SW480 (cell line): ENCODE measurements at places on chromosomes 3 and 15.

DNA sequence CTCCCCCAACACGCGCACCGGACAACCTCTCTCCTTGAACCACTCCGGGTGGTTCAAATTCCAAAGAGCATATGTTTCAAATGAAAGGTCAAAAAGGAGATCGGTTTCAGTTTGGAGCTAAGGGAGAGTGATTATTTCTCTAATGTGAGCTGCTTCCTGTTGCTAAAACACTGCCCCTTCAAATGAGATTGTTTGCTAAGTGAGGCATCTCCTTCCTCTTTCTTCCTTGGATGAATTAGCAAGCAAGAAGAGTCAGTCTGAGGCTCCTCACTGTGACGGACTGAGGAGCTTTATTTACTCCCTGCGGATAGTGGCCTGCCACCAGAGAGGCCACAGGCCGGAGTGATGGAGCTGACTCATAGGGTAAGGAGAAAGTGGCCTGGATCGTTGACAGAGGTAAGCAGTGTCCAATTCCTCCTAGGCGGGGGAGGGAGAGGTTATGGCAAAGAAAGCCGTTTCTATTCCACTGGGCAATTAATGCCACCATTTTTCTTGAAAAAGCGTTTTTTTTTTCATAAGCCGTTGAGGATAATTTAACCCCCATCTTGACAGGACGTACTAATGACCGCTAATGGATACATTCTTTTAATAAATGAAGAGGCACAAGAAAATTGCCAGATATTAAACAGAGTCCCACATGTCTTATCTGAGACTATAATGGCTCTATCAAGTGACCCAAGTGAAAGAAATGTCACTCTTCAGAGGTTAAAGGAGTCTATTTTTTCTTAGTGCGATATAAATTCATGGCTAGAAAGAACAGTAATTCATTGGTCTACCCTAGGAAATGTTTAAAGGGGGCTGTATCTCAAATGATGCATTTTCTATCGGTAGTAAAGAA lies 167.0 kb upstream of the ANKRD28 start:
- no peak for DNase-seq

- DNase-seq: peak; percentile 33
Measured at GRCh38 chr3:115836944-115837343, 213.6 kb downstream of the GAP43 start.

- DNase-seq: no peak
Measured at GRCh38 chr3:179278932-179279693, 28.2 kb upstream of the KCNMB3 start.

DNA sequence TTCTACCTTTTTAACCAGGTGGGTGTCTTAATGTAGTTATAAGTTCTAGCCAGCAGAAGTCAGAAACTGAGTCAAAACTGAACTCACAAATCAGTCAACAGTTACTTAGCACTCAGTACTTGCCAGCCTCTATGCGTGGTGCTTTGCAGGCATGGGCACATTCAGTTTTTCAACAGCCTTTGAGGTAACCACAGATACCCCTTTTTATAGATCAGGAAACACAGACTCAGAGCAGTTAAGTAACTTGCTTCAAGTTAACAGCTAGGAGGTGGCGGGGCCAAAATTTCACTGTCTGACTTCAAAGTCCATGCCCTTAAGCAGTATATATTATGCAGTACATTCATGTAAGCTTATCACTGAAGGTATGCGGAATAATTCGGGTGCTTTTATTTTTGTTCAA lies 139.4 kb downstream of the FHIT start:
- DNase-seq: no peak

DNA sequence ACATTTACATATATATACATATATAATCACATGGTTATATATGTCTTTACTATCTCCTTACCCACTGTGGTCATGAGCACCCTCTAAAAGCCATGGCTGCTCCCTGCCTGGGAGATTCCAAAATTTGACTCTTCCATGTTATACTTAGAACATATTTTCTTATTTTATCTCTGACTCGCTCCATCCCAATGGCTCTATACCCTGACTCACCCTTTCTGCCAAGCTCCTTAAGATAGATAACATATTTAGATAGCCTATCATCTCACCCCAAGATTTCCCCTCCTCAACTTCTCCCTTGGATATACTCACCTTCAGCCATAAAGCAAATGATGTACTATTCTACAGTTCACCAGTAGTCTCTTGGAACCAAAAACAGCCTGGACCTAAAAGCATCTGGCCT lies 65.1 kb downstream of the CD200R1L start:
- DNase-seq: no peak

- no peak for DNase-seq
Measured at GRCh38 chr3:79817224-79817623, 49.4 kb upstream of the ROBO1 start.

- DNase-seq: no peak
Measured at GRCh38 chr15:67074886-67075229, 9.5 kb downstream of the SMAD3 start.

- no peak for DNase-seq
Measured at GRCh38 chr3:158789592-158789991, 12.3 kb upstream of the MFSD1 start.

DNA sequence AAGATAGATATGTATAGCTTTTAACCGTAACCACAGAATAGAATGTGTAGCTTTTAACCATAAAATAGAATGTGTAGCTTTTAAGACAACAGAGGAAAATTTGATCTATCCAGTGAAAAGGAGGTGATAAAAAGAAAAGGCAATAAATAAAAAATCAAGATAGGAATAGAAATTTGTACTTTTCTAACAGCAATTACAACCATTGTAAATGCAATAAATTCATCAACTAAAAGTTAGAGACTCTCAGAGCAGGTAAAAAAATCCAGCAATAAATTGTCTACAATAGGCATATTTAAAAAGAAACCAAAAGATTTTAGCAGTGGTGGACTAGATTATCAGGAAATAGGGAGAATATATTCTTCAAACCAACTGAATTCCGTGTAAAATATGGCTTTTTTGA lies 63.8 kb upstream of the ABHD2 start:
- no peak for DNase-seq

DNA sequence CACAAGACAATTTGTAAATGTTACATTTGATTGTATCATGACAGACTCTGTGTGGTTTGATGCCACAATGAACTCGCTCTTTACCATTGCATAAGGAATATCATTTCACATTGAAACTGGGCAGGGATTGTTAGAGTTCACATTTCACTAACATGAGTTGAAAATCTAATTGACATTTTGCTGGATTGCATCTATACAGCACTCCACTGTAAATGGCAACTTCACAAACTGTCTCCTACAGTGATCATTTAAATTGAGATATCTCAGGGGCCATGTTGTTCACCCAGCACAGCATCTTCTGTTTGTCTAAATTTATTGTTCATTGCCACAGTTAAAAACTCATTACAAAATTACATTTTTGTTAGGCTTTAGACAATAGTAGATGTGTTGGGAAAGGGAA lies 499.4 kb downstream of the GBE1 start:
- no peak for DNase-seq

GRCh38 chr3:51340013-51340829 lies 44.9 kb upstream of the MANF start:
- DNase-seq: peak; percentile 89
